ENCODE measurements at places on chromosomes 12 and 14.

GRCh38 chr14:22540811-22541360 is 48.1 kb downstream of the DAD1 start:
- no peak for DNase-seq

DNA sequence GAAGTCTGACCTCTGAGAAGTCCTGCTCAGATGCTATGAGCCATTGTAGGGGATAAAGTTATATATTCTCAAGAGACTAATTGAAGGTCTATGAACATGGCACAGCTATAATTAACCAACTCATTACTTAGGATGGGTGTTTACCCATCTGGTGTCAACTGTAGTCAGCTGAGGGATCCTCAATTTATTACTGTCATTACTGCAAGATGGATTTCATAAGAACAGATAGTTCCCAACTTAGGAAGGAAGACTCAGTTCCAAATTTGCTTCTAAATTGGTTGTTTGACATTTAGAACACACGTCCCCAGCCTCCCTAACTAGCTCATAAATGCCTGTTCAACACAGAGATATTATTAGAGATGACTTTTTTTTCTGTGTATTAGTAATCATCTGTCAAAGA is 81.4 kb downstream of the FRMD6 start:
- DNase-seq, result no peak

DNA sequence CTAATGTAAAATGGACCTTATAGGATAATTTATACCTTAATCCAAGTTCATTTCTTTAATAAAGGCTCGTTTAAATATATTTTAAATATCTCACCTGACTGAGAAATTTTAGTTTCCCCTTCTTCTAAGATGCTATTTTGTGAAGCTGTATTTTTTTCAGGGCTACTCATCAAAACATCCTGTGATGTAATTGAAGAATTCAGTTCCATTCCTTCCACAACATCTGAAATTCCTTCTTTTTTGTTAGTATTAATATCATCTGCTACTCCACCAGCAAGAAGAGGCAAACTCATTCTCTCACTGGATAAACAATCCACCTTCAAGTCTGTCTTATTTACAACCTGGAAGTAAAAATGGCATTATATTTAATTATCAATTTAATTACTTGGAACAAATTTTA is 22.5 kb downstream of the LGALS3 start:
- no peak for DNase-seq

DNA sequence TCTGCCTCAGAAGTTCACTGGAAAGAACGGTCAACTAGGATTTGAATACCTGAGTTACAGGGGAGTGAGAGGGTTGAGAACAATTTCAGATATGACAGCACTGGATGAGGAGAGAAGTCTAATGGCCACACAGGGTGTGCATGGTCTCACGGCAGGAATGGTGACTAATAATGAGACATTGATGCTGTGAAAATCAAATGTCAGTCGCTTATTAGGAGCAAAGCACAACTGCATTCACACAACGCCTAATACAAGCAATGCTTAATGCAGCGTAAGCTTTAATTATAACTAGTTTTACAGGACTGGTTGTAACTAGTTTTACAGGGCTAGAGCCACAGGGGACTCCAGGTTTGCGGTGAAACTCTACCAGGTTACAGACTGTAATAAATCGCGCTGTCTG is 23.4 kb upstream of the PRIMA1 start:
- no peak for DNase-seq

GRCh38 chr14:37116933-37117849 is 55.2 kb downstream of the SLC25A21 start:
- no peak for DNase-seq
